ENCODE measurements at places on chromosomes 5 and 9. TPM values are rescaled to one million over a fixed set of nuclear protein-coding genes. Genes with fewer than 3 reads are reported as not detected.

PRDM9 gene
- total RNA-seq = 0.02 TPM

PKD2L2 gene
- not detected for total RNA-seq

OR13D1 gene
- not detected for total RNA-seq

ST6GALNAC6 gene
- 21.2 TPM for total RNA-seq

PDE8B gene
- total RNA-seq = 2.0 TPM

SMIM33 gene
- total RNA-seq = not detected

MEIKIN gene
- not detected for total RNA-seq

IFNA2 gene
- not detected for total RNA-seq

C9orf50 gene
- total RNA-seq = not detected

EGFLAM gene
- 0.39 TPM for total RNA-seq

DTWD2 gene
- 1.4 TPM for total RNA-seq

ARL14EPL gene
- total RNA-seq = 0.11 TPM

TEX48 gene
- not detected for total RNA-seq

MFAP3 gene
- total RNA-seq = 22.8 TPM

PDE6A gene
- total RNA-seq = 0.22 TPM

SLCO6A1 gene
- not detected for total RNA-seq

LPCAT1 gene
- 170 TPM for total RNA-seq

C1QTNF2 gene
- 0.04 TPM for total RNA-seq

CCL27 gene
- total RNA-seq = 0.33 TPM

CBY3 gene
- total RNA-seq = not detected

RNF183 gene
- total RNA-seq = 0.19 TPM

CCL21 gene
- total RNA-seq = not detected

ORM2 gene
- not detected for total RNA-seq

IL4 gene
- total RNA-seq = not detected

QRFP gene
- total RNA-seq = not detected

PCDHB7 gene
- 0.03 TPM for total RNA-seq

CTSL gene
- total RNA-seq = 617 TPM

FAM120AOS gene
- 45.5 TPM for total RNA-seq

BTF3 gene
- total RNA-seq = 1,061 TPM

Measured in A549 treated with AZD2906 at 1 μM for 4 hours (cell line).